ENCODE measurements at places on chromosomes 12 and 14.

GRCh38 chr12:123898673-123899072 lies 74.0 kb downstream of the CCDC92 start:
- no peak for DNase-seq

DNA sequence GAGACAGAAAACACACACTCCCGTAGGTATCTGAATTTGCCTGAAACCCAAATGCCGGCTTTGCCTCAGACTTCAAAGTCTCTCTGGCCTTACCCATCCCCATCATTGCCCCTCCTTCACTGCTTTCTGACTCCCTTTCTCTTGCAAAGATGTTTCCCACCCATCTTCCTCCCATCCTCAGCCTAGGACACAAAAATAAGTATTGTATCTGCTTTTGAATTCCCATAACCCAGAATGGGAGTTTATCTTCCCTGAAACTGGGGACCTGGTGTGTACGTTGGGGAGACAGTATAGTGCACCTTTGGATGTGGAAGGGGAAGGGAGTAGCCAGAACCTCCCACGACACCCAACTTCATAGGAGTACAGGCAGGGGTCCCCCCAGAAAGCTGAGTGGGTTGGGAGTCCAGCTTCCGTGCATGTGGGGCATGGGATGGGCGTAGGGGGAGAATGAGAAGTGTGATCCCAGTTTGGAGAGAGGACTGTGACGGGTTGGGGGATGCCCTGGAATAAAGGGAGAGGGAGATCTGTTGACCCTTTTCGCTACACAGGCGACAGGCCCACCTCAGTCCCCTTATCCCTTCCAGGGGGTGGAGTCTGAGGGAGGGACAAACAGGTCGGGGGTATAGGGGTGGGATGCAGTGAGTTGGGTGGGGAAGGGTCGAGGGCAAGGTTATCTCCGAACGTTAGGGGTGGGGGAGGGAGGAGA lies 488 bp upstream of the KIF5A start:
- DNase-seq: no peak

- DNase-seq: no peak
Observed at GRCh38 chr12:131131808-131132117, 178.1 kb downstream of the ADGRD1 start.

GRCh38 chr12:116542345-116542956 lies 16.7 kb upstream of the MAP1LC3B2 start:
- DNase-seq: no peak

DNA sequence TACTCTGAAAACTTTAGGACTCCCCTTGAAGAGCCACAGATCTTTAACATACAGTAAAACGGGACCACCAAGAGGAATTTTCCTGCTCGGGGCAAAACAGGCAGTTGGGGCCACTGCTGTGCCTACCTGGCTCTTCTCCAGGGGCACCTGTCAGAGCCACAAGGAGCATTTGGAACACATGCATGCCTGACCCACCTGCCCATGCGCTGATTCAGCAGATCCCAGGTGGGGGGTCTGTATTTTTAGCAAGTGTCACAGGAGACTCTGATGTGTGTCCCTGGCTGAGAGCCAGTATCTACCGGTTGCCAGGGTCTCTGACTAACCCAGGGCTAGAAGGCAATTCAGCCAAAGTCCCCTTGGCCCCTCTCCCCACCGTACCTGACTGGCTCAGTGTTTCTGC lies 6.5 kb downstream of the CTDSP2 start:
- DNase-seq: no peak

DNA sequence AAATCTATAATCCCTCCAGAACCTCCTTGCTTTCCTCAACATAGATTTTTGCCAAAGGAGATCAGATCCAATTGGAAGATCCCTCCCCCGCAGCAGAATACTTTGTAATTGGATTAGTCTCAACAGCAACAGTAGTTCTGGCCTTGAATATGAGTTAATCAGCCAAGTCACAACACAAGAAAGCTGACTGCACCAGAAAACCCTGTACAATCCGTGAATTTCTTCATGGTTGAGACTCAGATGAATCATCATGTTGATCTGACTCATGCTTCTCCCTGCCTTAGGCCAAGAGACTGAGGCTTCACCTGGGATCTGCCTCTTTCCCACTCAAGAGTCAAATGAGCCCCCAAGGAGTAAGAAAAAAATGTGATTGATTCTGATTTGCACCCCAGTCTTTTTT lies 3.0 kb upstream of the METTL17 start:
- DNase-seq: no peak
